ENCODE measurements at places on chromosomes 4 and X.
A peak's percentile ranks its signal among the peaks of the same experiment; 100 is the strongest.

GRCh38 chrX:33001107-33001506, 210.2 kb downstream of the DMD start:
- no peak for DNase-seq

GRCh38 chrX:71017396-71017939, 50.7 kb downstream of the SNX12 start:
- DNase-seq, result no peak

DNA sequence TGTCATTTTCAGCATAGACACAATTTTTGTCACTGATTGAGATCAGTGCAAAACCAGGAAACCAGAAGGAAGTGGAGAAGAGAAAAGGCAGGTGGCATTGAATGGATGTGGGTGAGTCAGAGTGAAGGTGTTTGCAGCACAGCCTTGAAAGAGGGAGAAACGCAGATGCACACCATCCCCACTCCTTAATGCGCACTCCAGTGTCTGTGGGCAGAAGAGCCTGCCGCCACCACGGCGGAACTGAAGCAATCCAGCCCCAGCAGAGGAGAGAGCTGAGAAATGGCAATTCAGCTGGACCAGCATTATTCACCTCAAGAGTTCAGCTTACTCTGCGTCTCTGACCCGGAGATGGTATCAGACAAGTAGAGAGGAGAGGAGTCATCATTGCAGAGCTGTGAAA, 393.1 kb upstream of the FRG1 start:
- no peak for DNase-seq

- DNase-seq, result no peak
Measured at GRCh38 chr4:5780831-5781480, 70.0 kb downstream of the EVC start.

GRCh38 chrX:153375571-153375970, 25.6 kb downstream of the PNMA6E start:
- no peak for DNase-seq

GRCh38 chr4:159606835-159607234, 504.0 kb downstream of the RAPGEF2 start:
- DNase-seq, result no peak

DNA sequence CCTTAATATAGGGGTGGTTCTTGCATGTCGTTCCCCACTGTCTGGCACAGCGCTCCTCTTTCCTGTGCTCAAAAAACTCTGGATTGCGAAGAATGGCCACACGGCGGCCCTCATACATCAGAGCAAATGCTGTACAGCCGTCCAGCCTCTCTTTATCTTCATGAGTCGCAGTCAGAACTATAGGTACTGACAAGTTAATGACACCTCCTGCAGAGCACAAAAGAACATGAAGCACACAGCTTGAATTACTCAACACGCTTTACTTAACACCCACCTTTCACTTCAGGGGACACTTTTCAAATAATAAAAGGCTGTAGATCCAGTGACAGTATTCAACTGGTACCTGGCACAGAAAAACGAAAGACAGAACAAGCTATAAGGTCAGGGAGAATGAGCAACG, 65.3 kb downstream of the PAPSS1 start:
- no peak for DNase-seq

- DNase-seq, result no peak
Measured at GRCh38 chr4:2071912-2072867, 13.1 kb downstream of the NAT8L start.

- no peak for DNase-seq
Measured at GRCh38 chrX:100368167-100368566, 41.9 kb downstream of the PCDH19 start.

DNA sequence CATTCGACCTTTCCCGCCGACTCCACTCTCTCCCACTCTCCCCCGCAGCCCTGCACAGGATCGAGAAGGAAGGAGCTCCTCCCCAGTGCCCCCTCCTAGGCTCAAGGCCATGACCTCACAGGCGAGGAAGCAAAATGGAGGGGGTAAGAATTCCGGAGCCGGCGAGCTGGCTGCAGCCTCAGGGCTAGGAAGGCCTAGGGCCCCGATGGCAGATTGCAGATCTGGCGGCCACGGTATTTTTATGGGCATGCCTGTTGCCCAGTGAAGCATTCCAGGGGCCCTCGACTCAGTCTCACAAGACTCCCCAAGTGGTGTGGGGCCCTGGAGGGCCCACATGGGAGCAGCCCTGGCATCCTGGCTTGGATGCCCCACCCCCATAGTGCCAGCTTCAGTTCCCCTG, 942 bp upstream of the L1CAM start:
- DNase-seq, result no peak

- no peak for DNase-seq
Measured at GRCh38 chr4:173357939-173358338, 12.8 kb upstream of the SAP30 start.

- DNase-seq, result peak; percentile 40
Measured at GRCh38 chrX:103175944-103176753, 38.8 kb upstream of the BEX4 start.

GRCh38 chr4:139005774-139006173, 9.8 kb upstream of the NOCT start:
- DNase-seq, result no peak

GRCh38 chr4:87807402-87807801, 8.0 kb downstream of the IBSP start:
- no peak for DNase-seq

DNA sequence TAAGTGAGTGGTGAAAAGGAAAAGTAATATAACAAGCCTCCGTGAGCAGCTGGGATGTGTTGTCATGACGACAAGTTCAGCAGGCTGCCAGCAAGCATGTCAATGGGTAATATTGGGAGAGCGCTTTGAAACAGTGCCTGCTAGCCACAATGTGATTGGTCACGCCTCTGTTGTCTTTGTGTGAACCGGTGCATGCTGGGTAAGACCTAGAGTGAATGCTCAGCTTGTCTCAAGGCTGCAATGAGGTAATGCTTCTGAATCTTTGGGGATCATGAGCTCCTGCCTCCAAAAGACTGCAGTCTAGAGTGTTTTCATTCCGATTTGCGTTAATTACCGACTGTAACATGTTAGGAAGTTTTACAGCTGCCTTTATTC, 54.9 kb downstream of the STOX2 start:
- DNase-seq, result no peak

GRCh38 chr4:22897520-22898108, 204.9 kb downstream of the GBA3 start:
- DNase-seq, result peak; percentile 5

GRCh38 chrX:9676738-9677097, 88.9 kb downstream of the GPR143 start:
- no peak for DNase-seq

GRCh38 chr4:155187989-155188388, 20.4 kb upstream of the NPY2R start:
- DNase-seq, result no peak

DNA sequence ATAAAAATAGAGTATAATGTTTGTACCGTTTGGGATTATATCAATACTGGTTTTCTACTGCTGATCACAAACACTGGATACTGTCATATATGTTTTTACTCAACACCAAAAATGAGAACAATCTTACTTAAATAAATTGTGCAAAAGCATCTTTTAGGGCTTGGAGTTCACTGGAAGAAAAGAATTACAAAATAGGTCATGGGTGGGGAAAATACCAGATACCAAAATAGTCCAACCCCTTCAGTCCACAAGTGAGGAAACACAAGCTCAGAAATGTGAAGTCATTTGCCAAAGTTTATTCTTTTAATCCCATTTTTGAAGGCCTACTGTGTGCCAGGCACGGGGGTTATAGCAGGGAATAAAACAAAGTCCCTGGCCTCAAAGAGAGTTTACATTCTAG, 64.4 kb downstream of the ADGRG2 start:
- no peak for DNase-seq

DNA sequence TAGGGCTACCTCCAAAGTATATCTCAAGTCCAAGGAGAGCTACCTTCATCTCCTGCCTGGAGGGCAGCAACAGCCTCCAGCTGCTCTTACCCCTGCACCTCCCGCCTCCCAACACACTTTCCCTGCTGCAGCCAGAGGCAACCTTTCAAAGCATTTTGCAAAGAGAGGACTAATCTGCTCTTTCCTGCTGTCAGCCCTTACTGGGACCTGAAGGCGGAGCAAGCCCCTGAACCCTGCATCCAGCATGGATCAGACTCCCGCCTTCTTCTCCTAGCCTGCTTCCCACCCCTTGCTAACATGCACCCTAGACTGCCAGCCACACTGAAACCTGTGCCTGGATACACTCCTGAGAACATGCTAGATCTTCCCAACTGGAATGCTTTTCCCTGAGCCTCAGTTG, 37.7 kb upstream of the VMA21 start:
- no peak for DNase-seq

- DNase-seq, result no peak
Measured at GRCh38 chr4:16259889-16260246, 33.6 kb upstream of the TAPT1 start.

DNA sequence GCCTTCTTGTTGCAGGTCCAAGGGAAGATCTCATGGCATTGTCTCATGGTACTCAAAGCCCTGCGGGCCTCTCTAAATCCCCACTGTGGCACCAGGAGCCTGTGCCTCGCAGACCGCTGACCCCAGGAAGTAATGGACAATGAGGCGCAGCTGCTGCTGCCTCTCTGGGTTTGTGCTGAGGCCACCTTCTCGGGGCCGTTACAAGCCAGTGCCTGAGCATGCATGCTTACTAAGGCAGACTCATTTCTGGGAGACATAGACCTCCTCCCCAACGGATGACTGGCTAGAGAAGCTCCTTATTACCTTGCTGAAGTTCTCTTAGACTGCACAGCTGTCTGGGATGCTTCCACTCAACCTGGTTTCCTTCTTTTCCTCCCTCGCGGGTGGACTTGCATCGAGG, 1.3 kb downstream of the BDH2 start:
- no peak for DNase-seq

GRCh38 chrX:1011691-1012283, 200.7 kb downstream of the CRLF2 start:
- DNase-seq, result no peak

DNA sequence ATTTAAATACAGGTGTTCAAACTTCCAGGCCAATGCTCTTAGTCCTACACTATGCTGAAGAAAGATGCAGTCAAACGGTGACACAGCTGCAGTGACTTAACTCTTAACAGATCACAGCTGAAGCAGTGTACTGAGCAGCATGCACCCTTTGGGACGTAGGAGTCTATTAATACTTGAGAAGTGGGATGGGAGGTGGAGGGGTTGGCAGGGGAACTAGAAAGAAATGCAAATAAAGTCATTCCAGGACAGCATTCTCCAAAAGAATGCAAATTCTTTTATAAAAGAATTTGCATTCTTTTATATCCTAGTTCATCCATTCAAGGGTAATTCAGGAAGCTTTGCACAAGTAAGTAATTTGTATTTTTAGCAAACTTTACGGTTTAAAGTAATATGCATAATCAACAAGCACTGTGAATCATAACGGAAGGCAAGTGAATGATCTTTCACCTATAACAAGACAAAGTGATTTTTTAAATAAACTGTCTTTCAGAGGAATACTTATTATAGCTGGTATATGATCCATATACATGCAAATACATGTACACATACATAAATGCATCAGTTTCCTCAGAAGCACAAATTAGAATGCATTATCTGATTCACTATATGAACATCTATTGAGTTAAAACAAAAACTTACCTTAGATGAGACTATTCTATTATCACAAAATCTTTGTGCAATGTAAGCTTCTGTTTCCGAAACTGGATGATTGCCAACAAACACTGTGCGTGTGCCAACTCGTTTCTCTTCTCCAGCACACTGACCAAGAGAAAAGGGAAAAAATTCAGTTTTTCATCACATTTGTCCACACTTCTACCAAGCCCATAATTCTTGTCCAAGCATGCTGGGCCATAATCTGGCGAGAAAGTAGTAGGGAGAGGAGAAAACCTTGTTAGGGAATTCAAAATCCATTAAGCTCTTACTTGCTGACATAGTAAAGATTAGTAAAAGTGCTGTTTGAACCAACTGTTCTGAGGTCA, 106.5 kb downstream of the ATP11C start:
- no peak for DNase-seq

- no peak for DNase-seq
Measured at GRCh38 chr4:79255793-79256192, 70.1 kb downstream of the NAA11 start.

- no peak for DNase-seq
Measured at GRCh38 chrX:131677655-131678628, 134.1 kb downstream of the OR13H1 start.

DNA sequence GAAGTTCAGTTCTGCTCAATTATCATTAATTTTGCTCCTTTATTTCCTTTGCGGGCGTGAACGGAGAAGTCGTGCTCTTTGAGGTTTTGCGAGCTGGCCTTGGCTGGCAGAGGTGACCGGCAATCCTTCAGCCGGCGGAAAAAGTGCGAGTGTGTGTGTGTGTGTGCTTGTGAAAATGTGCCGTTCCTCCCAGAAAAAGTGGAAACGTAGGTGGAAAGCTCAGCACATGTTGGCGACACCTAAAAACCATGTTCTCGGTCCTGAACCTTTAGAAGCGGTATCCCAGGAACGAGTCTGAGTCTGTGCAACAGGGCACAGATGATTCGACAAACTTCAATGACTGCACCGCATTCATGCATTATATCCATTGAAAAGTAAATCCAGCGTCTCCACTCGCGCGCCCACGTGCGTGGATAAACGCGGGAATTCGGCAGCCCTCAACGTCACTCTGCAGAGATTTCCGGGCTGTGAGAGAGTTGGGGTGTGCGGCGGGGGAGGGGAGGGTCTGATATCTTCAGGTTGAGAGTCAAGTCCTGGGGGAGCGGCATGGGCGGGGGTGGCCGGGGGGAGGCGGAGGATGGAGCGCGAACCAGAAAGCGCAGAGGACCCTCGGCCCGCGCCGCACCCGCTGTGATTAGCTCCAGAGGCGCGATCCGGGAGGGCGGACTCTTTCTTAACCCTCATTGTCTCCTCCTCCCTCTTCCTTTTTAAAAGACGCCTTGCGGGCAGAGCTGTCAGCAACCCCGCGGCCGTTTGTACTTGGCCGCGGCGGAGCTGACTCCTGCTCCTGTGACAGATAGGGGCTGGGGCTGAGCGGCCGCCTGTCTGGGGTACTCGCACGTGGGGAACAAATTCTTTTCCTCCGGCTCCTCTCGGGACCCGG, at the start of gene SHISA3:
Gene SHISA3, plus strand, starts transcription at position 737 of the 883 bp plus-strand sequence. CDS start 569 bp downstream, outside the sequence.
- no peak for DNase-seq

DNA sequence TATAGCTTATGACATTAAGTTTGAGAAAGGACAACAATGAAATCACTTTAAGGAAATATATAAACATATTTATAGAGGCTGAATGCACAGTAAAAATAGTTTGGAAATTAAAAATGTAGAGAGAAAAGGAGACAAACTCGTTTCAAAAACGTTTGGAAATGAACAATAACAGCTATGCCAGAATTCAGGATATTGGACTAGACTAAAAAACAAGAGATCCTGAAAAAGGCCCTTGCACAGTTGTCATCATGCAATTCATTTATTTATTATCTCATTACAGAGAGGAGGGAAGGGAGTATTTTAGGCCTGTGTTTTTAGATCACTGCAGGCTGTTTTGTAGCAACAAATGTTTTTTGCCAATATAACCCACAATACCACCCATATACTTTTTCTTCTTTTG, 527.2 kb downstream of the ADGRL3 start:
- no peak for DNase-seq

GRCh38 chr4:156875704-156876103, 95.9 kb downstream of the PDGFC start:
- DNase-seq, result no peak
